ENCODE measurements at places on chromosomes 4 and X.

DNA sequence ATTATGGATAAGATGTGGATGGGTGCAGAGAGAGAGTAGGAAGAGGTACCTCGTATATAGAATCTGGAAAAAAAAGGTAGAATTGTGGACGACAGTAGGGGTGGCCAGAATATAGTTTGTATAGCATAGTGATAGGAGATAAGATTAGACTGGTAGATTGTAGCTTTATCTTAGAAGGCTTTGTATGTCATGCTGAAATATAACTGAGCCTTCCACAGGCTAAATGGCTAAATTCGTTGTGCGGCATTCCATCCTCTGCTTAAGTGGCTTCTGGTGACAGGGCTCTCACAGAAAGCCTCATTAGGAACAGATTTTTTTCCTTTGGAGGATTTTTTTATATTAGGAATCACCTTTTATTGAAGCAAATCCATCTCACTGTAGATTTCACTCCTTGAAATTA lies 142.3 kb upstream of the BMPR1B start:
- no peak for DNase-seq

- peak; percentile 38 for DNase-seq
These were observed 253.6 kb downstream of the PPP1R2C start for GRCh38 chrX:42524379-42524778.

- DNase-seq: no peak
These were observed 101.5 kb upstream of the MAML3 start for GRCh38 chr4:140255467-140255866.

- DNase-seq: no peak
These were observed 15.1 kb upstream of the CBR4 start for GRCh38 chr4:169025184-169025583.

GRCh38 chr4:174708381-174708780 lies 120.7 kb downstream of the GLRA3 start:
- DNase-seq: no peak

DNA sequence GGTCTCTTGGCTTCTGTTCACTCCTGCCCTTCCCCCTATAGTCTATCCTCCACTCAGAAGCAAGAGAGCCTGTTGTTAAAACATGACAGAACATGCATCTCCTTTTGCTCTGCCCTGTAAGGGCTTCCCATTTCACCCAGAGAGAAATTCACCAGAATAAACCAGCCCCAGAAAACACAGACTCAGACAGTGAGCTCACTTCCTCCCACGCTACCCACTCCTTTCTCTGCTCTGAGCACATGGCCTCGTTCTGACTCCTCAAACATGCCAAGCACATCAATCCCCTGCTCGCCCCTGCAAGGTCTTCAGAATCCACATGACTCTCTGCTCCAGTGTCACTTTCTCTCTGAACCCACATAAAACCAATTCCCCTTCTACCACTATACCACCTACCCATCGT lies 50.4 kb downstream of the MID1 start:
- peak; percentile 63 for DNase-seq

DNA sequence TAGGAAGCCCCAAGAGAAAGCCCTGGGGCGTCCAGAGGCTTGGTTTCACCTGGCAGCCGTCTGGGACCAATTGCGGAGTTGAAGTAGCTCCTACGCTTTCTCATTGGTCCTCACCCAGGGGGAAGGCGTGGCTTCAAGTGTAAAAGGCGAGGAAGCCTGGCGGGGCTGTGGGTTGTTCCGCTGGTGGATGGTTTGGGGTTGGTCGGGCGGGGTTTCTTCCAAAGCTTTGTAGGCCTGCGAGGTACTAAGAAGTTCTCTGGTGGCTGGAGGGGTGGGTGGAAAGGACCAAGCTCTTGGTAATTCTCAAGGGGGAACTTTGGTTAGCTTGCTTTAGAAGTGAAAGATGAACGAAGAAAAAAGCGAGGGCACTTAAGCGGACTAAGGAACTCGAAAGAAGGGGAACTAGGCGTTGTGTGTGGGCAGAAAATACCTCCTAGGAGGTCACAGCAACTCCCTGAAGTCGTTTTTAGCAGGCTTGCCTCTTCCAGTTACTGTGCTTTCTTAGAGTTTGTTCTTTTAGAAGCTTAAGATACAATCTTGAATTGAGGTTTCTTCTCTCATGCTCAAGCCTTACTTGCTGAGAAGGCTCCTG lies 36.6 kb downstream of the CCNG2 start:
- DNase-seq: no peak

- DNase-seq: no peak
These were observed 148.6 kb downstream of the PARM1 start for GRCh38 chr4:75081561-75081960.

DNA sequence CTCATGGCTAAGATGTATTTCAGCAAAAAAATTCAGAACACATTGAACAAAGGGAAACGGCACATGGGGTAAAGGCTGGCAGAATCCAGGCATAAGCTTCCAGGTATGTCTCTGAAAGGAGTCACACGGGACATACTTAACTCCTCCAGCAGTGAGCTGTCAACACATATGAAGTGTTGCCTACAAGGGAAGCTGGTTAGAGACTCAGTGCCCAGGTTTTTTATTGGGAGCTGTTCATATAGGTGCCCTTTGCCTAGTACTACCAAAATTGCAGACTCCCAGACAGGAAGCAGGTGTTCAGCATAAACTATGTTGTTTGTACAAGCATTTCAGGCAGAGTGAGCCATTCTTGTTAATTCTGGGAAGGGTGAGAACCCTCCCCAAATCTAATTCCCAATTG lies 77.4 kb upstream of the PUDP start:
- DNase-seq: no peak

- DNase-seq: no peak
These were observed 233.3 kb upstream of the EDNRA start for GRCh38 chr4:147247579-147247978.
